ENCODE measurements at places on chromosomes 4 and X. TPM values are rescaled to one million over a fixed set of nuclear protein-coding genes. Genes with fewer than 3 reads are reported as not detected.

DNA sequence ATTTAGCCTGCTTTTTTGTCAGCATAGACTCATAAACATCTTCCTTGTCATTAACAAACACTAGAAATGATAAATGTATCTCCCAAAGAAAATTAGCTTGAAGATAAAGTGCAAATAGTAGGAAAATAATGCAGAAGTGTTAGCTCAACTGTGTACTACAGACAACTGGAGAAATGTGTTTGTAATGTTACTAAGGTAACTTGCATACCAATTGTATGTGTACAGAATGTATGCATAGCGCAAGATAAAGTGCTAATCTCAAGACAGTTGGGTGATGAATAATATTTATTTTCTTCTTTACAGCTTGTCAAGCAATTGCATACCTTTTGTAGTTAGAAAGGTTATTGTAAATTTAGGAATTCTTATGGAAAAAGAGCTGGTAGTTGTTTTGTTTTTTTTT is 22.1 kb downstream of the FMR1 start:
- peaks cover 73% of the 10 kb centered on the region for H3K36me3 ChIP-seq
- no peaks in the 10 kb centered on the region for H3K27me3 ChIP-seq
- DNase-seq: no peak

GRCh38 chr4:3096202-3096601 is 21.7 kb downstream of the HTT start:
- no peak overlapping the region for H3K4me3 ChIP-seq
- H3K4me1 ChIP-seq: no peaks in the 10 kb centered on the region
- no peaks in the 10 kb centered on the region for H3K36me3 ChIP-seq
- H3K27ac ChIP-seq: no peak overlapping the region
- DNase-seq: no peak
- H3K27me3 ChIP-seq: no peaks in the 10 kb centered on the region

DNA sequence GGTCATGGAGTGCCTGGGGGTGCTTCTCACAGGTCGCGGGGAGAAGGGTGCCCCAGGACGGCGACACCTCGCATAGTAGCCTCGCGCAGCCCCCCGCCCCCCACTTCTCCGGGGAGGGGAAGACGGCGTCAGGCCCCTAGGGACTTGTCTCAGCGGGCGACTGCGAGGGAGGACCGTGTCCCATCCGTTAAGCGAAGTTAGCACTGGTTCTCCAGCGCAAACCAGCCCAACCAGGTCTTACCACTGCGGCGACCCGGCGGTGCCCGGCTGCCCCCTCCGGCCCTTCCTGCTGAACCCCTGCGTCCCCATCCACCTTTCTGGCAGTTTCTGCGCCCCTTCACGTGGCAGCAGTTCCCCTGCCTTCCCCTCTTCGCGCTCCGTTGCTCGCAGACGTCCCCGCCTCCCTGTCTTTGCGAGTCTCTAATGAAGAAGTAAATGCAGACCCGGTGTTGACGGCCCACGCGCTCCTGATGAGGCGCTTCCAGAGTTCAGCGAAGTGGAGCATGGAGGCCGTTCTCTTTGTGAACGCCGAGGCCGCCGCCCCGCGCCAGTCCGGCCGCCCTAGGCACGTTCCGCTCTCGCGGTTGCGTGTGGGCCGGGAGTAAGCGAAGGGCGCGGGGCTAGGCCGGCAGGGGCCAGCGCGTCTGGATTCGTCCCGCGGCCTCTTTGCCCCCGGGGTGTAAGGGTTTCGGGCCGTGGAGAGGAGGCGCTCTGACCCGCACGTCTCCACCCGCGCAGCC is 3.0 kb downstream of the SLIT2 start:
- H3K36me3 ChIP-seq: no peaks in the 10 kb centered on the region
- DNase-seq: no peak
- H3K27ac ChIP-seq: no peak overlapping the region
- H3K27me3 ChIP-seq: peaks cover 10% of the 10 kb centered on the region
- H3K4me3 ChIP-seq: peak overlapping the region; percentile 68

DNA sequence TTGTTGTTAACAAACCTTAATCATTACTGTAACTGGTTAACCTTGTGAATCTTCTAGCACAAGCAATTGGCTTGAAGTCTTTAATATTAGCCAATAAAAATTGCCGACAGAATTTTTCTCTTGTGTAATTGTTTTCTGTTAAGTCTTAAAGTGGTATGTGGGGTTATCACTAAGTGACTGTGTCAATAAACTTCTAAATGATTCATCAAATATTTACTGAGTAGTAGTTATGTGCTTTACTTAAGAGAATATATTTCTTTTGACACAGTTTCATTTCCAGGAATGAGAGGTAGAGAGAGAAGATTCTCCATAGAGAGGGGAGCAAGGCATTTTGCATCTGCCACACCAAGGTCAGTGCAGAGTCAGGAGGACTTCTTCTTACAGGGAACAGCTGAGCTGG is 2361.6 kb upstream of the AGA start:
- no peaks in the 10 kb centered on the region for H3K4me1 ChIP-seq
- no peak overlapping the region for H3K4me3 ChIP-seq
- H3K36me3 ChIP-seq: no peaks in the 10 kb centered on the region
- H3K27ac ChIP-seq: no peak overlapping the region
- DNase-seq: no peak
- H3K27me3 ChIP-seq: no peaks in the 10 kb centered on the region

- H3K36me3 ChIP-seq: no peaks in the 10 kb centered on the region
- H3K4me1 ChIP-seq: no peaks in the 10 kb centered on the region
- no peak overlapping the region for H3K4me3 ChIP-seq
- no peak for DNase-seq
- no peaks in the 10 kb centered on the region for H3K27me3 ChIP-seq
Observed at GRCh38 chr4:1500231-1500965, 94.2 kb upstream of the NKX1-1 start.

GRCh38 chr4:128338634-128339355 is 51.2 kb upstream of the PGRMC2 start:
- H3K4me3 ChIP-seq: no peak overlapping the region
- no peak overlapping the region for H3K27ac ChIP-seq
- no peaks in the 10 kb centered on the region for H3K27me3 ChIP-seq
- H3K36me3 ChIP-seq: no peaks in the 10 kb centered on the region
- no peak for DNase-seq

GRCh38 chrX:103158317-103158621 is 56.6 kb upstream of the BEX4 start:
- no peaks in the 10 kb centered on the region for H3K27me3 ChIP-seq
- H3K27ac ChIP-seq: no peak overlapping the region
- H3K4me1 ChIP-seq: no peaks in the 10 kb centered on the region
- H3K4me3 ChIP-seq: no peak overlapping the region
- H3K36me3 ChIP-seq: no peaks in the 10 kb centered on the region

DNA sequence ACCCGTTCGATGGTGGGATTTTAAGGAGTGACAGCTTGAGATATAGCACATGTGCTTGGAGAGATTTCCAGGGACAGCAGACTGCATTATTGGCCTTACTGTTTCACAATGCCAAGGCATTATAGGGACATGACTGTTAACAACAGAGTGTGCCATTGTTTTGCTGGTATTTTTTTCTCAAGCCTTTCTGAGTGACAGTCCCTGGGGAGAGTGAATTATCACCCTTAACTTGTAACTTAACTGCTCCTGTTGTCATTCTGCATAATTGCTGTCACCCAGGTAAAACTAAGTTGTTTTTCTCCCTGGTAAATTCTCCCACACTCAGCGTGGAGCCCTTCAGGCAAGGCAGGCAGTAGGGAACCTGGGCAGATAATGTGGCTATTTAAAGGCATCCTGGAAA is 989.2 kb upstream of the LCORL start:
- DNase-seq: no peak
- no peak overlapping the region for H3K27ac ChIP-seq
- no peak overlapping the region for H3K4me3 ChIP-seq

Gene ADAM29
- not detected for total RNA-seq

Gene SPANXN3
- total RNA-seq: not detected

Gene ITGB1BP2
- total RNA-seq: 3.9 TPM

Gene HSFX3
- total RNA-seq: not detected

All from esophagus squamous epithelium (tissue), 5 donors.